Stimulated activated CD4-positive, alpha-beta T cell treated with anti-CD3 and anti-CD28 coated beads, Interleukin-1b, Interleukin-23, amount 100 ng/mL, for 4 hours (primary cell): ENCODE measurements at places on chromosomes 7 and 10.

DNA sequence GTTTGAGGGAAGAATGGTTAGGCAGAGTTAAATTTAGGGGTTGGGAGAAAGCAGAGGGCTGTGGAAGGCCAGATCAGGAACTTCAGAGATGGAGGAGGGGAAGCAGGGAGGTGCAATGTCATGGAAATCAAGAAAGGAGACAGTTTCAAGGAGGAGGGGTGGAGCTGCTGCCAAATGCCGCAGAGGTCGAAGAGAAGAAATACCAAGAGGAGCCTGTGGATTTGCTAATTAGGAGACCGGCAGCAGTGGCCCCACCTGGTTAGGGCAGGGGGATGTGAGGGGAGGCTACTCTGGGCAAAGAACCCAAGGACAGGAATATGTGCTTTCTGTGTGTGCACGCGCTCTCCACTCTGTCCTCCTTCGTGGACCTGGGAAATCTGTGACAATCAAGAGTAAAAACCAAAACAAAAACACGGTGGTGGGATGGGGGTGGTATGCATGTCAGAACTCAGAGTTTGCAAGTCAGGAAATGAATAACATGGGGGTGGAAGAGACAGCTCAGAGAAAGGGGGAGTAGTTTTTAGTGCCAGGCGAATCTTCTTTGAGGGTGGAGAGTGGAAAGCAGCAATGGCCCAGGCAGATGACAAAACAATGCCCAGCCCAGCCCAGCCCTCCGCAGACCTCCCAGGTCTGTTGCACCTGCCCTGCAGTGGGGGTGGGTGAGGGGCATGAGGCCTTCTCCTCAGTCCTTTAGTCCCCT is 102.9 kb upstream of the PAX2 start:
- DNase-seq = no peak

- no peak for DNase-seq
These were observed 875.8 kb upstream of the KCND2 start for GRCh38 chr7:119397156-119397555.

- DNase-seq = no peak
These were observed 84.9 kb downstream of the SLC25A13 start for GRCh38 chr7:96237040-96237439.

DNA sequence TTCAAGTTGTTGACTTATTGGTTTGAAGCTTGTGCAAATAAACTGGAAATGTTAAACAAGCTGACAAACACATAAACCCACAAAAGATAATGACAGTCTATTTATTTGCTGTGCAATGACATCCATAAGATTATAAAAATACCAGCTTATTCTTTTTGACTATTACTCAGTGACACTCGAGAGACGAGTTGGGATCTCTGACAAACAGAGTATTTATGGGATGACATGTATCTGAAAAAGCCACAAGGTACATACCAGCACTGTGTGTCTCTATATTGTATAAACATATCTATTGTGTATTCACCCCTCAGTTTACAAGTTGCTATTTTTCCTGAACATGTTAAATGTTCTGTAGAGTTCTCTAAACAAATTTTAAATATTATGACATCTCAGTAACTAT is 88.9 kb downstream of the CHRM2 start:
- DNase-seq = no peak

- no peak for DNase-seq
These were observed 88.9 kb downstream of the ELAPOR2 start for GRCh38 chr7:86970547-86970946.

DNA sequence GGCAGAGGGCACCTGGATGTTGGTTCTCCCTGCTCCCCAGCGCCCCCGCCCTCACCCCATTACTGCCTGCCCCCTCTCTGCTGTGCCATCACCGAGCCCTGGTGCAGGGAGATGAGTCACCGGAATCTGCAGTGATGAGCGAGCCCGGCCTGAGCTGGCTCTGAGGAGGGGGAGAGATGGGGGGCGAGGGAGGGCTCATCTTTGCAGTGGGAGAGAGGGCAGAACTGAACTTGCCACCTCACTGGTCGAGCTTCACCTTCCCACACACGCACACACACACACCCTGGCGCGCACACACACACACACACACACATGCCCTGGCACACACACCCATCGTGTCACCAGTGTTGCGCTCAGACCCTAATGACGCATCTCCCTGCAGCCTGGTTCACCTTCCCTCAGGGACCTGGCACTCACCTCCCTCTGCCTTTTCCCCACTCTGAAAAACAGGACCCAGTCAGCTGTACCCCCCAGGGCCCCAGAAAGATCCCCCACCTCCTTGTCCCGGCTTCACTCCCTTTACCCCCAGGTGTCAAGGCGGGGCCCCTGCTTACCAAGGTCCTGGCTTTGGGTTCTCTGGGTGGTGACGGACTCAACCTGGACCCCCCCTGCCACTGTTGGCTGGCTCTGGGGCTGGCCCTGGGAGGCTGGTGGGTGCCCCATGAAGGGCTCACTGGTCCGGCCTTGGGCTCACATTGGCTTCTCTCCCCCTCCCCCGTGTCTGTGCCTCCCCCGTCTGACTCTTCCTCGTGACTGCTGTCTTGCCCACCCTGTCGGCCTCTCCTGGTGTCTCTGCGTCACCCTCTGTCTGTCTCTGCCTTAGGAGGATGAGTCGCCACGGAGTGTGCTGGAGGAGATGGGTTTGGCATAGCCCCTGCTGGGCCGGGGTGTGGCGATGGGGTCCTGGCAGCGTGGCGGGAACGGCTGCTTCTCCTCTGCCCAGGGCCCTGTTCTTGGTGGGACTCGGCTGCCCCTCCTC is 5.4 kb downstream of the VGF start:
- no peak for DNase-seq

GRCh38 chr10:70132098-70133029 is at the start of gene AIFM2:
AIFM2 (minus strand) TSS chr10:70132825; CDS start chr10:70124084, 8,741 bp downstream.
- DNase-seq = no peak

DNA sequence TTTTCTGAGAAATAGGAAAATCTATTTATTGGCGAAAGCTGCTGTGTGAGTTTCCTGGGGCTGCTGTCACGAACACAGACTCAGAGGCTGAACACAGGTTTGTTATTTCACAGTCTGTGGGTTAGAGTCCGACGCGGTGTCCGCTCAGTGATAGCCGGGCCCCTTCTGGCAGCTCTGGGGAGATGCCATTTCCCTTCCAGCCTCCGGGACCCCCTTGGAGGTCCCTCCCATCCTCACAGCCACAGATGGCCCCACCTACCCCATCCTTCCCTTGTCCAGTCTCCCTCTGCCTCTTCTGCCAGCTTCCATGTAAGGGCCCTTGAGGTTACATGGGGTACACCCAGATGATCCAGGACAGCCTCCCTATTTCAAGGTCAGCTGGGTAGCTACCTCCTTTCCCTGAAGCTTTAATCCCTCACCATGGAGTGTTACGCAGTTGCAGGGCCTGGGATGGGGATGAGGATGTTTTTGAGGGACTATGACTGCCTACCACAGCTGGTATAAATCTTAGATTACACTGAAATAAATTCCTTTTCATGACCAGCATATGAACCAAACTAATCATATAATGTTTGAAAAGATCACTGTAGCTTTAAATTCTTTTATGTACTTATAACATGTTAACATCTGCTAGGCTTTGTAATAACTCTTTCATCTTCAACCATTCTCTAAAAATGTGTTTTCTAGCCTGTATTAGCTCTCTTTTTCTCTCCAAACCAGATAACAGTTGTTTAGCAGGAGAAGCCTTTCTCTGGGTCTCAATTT is 98.5 kb downstream of the WDR37 start:
- DNase-seq = no peak

DNA sequence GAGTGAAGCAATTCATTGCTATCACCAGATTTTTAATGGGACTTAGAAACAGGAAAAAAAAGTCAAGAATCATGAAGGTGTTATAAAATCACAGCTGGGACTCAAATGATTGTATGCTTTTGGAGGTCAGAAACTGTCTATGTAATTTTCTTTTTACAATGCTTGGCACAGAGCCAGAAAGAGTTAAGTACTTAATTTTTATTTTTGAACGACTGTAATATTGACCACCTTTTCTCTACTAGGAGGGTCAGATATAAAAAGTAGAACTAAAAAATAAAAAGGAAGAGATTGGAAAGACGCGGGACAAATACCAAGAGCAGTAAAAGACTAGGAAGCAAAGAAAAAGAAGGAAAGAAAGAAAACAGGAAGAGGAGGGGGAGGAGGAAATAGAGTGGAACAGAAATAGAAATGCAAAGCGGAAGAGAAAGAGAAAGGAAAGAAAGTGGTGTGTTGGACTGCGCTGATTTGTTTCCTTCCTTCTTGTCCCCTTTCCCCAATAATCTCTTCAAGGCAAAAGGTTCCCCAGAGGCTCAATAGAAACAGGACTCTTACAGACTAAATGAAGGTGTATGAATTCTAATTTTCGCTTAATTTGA is 23.2 kb upstream of the C1GALT1 start:
- no peak for DNase-seq

GRCh38 chr10:63703113-63703670 is 182.0 kb downstream of the REEP3 start:
- no peak for DNase-seq

- no peak for DNase-seq
These were observed 240.9 kb upstream of the PTER start for GRCh38 chr10:16195894-16196293.

DNA sequence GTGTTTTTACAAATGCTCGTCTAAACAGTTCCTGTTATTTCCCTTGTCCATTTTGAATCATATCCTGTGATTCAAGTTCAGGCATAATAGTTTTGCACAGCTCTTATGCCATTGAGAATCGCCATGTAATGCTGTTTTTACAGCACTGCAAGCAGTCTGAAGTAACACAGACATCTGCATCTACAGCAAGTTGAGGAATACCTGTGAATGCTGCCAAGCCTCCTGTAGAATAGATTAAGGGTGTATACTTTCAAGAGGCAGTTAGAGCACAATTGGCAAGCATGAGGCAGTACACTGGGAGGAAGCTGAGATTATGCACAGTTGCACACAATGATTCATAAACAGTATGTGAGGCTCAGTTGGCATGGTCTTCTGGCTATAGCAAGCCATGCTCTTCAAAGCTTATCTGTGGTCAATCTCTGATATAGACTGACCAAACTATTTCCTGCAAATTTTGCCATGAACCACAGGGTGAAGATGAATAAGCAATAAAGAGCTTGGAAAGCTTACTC is 121.9 kb upstream of the AKR1E2 start:
- no peak for DNase-seq

DNA sequence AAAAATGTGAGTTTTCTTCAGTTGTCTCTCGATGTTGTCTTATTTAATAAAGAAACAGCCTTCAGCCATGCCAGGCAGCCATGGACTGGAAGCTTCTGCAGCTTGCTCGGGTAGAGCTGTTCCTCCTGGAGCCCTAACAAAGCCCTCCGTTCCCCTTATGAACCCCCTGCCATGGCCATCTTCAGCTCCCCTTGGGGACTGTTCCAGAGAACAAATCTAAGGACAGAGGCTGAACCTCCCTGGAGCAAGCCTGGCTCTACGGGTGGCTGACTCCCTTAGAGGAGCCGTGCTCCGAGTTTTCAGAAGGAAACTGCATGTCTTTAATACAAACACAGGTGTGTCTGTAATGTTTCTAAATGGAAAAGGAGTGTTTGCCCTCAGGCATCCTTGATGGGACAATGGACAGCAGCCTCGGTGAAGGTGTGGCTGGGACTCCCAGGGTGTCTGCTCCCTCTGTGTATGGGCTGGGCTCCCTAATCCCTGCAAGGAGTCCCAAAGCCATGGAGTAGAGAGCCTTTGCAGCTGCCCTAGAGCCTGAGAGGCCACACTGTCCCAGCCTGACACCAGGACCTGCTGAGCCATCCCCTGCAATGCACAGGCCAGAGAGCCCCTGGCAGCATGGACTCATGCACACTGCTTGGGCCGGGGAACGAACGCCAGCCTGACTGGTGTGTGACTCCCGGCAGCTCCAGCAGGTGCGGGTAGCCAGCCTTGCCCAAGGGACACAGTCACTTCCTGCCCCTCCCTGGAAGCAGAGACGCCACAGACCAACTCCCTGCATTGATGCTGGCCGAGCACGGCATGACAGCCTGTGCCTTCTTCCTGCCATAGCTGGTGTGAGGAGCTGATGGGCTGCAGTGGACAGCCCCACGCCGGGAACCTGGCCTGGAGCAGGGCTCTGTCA is 381.8 kb downstream of the TCERG1L start:
- no peak for DNase-seq

- no peak for DNase-seq
These were observed 35.0 kb downstream of the NEURL1 start for GRCh38 chr10:103528549-103528948.

GRCh38 chr7:29968683-29969395 is 20.8 kb downstream of the SCRN1 start:
- DNase-seq = no peak

- DNase-seq = peak; percentile 2
These were observed 62.2 kb downstream of the VIM start for GRCh38 chr10:17290226-17290625.

GRCh38 chr10:21976739-21977138 is 26.8 kb downstream of the DNAJC1 start:
- DNase-seq = no peak

- DNase-seq = no peak
These were observed 121.1 kb downstream of the C10orf90 start for GRCh38 chr10:126549344-126549743.

DNA sequence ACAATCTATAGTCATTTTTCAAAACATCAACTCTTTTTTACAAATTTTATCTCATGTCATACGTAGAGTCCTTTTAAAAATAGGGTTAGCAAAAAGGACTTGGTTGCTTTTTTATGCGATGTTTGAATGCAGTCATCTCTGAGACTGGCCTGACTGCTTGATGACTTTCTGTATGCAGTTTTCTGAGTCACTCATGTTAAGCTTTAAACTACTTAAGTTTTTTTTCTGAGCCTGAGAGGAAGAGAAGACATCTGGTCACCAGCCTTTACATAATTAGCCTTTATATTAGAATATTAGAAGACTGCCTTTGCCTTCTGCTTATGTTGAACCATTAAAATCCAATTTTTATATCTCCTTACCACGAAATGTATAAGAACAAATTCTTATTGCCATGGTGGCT is 834.4 kb upstream of the MBL2 start:
- no peak for DNase-seq

GRCh38 chr7:125636320-125636962 is 706.8 kb upstream of the POT1 start:
- DNase-seq = no peak

DNA sequence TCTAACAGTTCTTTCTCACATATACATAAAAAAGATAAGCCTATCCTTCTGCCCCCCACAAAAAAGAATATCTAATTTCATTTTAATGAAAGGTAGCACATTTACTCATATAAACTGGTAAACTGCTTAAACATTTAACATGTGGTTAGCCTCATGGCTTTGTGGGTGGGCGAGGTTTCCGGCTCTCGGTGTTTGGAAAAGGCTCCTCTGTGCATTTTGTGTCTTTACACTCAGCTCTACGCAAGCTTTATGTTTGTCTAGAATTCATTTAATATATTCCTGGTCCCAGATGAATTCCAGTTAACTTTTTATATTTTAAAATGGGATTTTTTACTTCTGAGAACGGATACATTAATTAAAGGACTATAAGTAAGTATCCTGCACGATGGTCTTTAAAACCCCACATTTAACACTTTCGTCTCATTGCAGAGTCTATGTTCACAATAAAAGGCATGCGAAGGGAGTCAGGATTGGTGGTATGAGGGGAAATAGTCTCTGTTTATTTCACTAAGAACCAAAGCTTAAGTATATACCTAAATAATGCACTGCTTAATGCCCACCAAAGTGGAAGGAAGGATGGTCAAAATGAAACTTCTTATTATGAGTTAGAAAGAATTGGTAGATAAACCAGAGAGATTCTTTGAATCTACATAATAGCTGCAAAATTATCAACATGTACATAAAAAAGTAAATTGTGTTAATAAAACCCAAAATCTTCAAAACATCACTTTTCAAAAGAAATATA is 197.2 kb downstream of the CRPPA start:
- DNase-seq = no peak
